ENCODE measurements at places on chromosomes 16 and 17. TPM values are rescaled to one million over a fixed set of nuclear protein-coding genes. Genes with fewer than 3 reads are reported as not detected.

Gene KLHL11
- total RNA-seq: 28.5 TPM

DNA sequence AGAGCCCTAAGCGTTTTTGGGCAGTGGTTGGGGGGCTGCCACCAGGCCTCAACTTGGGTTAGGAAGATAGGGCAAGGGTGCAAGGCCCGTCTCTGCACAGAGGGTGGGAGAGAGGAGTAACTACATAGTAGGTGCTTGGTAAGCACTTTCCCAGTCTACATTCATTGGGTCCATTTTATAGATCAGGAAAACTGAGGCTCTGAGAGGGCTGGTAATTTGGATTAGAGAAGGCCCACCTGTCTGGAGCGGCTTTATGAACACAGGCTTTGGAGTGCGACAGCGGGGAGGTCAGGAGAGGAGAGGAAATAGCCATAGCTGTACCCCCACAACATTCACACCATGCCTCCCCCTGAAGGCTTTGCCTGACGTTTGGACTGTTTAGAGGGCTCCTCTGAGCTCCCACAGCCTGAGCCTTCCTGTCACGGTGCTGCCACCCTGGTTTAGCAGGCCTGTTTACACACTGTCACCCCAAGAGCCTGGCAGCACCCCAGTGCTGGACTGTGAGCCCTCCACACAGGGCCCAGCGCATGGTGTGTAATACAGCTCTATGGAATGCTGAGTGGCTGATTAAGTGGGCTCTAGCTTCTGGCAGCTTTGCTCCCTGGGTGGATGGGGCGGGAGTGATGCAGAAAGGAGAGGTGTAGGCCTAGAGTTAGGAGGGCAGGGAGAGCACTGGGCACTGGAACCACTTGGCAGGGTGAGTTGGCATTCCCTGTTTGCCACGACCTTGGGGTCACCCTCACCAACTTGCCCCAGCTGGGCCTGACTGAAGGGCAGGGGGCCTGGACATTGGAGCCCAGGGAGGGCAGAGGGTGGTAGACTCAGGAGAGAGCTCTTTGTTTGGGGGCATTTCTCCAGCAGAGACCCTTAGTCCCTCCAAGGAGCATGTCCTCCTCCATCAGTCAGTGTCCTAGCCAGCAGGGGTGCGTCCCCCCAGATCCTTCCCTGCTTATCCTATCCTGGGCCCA is 73.7 kb downstream of the RAI1 start:
- H3K4me3 ChIP-seq: no peak overlapping the region
- H3K36me3 ChIP-seq: no peaks in the 10 kb centered on the region
- DNase-seq: no peak
- peaks cover 14% of the 10 kb centered on the region for H3K4me1 ChIP-seq
- no peak overlapping the region for H3K27ac ChIP-seq

DNA sequence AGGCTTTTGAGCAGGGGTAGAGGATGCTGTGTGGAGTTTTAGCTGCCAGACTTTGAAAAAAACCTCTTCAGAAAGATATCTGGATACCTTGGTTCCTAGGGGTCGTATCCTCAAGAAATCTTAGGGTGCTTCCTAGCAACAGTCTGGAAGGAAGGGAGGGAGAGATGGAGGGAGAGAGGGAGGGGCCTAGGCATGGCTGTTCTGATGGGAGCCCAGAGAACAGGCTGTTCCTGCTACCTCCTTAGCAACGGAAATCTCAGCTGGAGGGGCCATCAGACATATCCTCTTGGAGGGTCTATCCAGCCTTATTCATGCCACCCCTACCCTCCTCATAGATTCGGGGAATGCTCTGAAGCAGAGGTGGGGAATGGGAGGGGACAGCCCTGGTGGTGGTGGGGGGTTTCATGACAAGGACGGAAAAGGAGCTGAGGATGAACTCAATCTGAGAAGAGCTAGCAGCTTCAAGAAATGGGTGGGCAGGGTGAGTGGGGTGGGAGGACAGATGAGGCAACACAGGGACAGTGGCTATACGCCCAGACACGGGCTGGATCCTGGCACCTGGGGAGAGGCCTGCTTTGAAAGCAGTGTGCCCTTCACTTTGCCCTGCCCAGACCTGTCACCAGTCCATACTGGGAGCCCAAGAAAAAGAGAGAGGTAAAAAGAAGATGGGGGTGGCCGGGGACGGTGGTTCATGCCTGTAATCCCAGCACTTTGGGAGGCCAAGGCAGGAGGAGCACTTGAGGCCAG is 2.9 kb upstream of the THRA start:
- no peaks in the 10 kb centered on the region for H3K27me3 ChIP-seq
- no peak overlapping the region for H3K27ac ChIP-seq
- no peak for DNase-seq
- no peaks in the 10 kb centered on the region for H3K36me3 ChIP-seq
- no peak overlapping the region for H3K4me3 ChIP-seq
- H3K4me1 ChIP-seq: peaks cover 15% of the 10 kb centered on the region

- DNase-seq: no peak
- no peaks in the 10 kb centered on the region for H3K36me3 ChIP-seq
- H3K4me1 ChIP-seq: peaks cover 1% of the 10 kb centered on the region
- H3K4me3 ChIP-seq: no peak overlapping the region
- peaks cover 21% of the 10 kb centered on the region for H3K27me3 ChIP-seq
- H3K27ac ChIP-seq: no peak overlapping the region
Observed at GRCh38 chr17:36844601-36845000, 92.7 kb upstream of the LHX1 start.

- no peaks in the 10 kb centered on the region for H3K27me3 ChIP-seq
- no peak overlapping the region for H3K27ac ChIP-seq
- no peak for DNase-seq
- H3K4me1 ChIP-seq: no peaks in the 10 kb centered on the region
- no peak overlapping the region for H3K4me3 ChIP-seq
- H3K36me3 ChIP-seq: no peaks in the 10 kb centered on the region
Observed at GRCh38 chr17:55654821-55655220, 67.8 kb downstream of the TMEM100 start.
